Cardiac fibroblast (primary cell): ENCODE measurements at places on chromosomes 11 and 22.
A peak's percentile ranks its signal among the peaks of the same experiment; 100 is the strongest.

GRCh38 chr22:19815823-19816290, 38.8 kb downstream of the GNB1L start:
- no peak for DNase-seq

DNA sequence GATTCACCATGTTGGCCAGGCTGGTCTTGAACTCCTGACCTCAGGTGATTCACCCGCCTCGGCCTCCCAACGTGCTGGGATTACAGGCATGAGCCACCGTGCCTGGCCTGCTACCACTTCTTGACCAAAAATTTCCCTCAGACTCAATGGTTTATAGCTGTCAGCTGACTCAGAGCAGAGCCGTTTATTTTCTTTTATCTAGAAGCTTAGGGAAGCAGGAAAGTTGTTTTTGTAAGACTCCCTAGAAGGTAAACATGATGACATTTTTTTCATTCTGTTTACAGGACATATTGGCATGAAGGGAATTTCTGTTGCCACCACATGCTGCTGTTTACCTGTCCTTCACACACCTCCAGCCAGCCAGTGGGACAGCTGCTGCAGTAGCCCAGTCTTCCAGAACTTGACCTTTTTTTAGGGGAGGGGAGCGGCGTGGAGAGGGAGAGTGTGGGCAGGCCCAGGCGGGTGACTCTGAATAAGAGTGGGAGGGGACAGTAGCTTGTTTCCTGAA, 56.1 kb upstream of the PTPRJ start:
- no peak for DNase-seq

- DNase-seq = peak; percentile 80
Measured at GRCh38 chr11:33207408-33207985, 46.2 kb upstream of the CSTF3 start.

DNA sequence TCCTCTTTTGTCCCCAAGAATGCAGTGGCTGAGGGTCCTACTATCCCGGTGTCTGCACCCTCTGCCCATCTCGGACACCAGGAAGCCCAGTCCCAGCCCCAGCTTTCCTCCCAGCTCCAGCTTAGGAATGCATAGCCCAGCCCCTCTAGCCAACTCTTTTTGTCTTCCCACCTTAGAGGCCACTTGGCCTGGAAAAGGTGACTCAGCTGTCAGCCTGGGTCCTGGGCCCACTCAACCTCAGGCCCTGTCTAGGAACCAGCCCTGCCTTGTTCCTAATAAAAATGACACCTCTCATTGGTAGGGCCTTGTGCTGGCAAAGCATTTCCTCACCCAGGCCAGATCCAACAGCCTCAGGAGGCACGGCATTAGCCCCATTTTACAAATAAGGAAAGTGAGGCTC, 28.2 kb downstream of the PDE2A start:
- no peak for DNase-seq

DNA sequence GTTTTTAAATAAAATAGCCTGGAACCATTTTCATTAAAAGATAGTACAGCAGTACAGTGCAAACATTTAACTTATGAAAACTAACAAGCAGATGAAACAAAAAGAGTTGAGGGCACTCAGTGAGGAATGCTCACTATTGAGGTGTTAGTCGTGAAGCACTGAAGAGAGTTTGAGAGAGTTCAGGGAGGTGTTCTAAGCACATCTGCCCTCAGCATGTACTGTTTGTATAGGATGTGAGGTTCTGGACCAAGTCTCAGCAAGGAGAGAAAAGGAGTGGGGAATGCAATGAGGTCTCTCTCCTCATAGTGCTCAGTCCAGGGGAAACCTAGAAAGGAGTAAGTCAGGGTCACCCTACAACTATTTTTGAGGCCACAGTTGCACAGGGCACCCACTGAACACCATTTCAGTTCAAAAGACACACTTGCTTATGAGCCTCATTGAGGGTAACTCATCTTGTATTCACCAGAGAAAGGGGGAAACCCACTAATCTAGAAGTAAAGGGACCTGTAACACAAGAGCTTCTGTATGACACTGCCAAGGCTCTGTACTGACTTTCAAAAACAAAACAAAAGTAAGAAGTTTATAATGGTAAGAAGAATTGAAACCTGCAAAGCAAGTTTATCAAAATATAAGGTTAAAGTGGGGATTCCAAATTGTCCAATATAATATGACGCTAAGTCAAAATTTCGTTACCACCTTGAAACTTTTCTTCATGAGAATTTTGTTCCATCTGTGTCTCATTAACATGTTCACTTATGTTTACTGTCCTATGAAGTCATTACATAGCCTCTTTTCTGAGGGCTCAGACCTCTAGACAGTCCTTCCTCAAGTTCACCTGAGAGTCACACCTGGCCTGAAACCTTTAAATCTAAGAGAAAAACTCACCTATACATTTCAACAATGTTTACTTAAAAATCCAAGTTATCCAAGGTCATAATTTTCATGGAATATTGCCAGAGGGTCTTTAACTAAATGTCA, 275.3 kb downstream of the ETS1 start:
- DNase-seq = no peak

DNA sequence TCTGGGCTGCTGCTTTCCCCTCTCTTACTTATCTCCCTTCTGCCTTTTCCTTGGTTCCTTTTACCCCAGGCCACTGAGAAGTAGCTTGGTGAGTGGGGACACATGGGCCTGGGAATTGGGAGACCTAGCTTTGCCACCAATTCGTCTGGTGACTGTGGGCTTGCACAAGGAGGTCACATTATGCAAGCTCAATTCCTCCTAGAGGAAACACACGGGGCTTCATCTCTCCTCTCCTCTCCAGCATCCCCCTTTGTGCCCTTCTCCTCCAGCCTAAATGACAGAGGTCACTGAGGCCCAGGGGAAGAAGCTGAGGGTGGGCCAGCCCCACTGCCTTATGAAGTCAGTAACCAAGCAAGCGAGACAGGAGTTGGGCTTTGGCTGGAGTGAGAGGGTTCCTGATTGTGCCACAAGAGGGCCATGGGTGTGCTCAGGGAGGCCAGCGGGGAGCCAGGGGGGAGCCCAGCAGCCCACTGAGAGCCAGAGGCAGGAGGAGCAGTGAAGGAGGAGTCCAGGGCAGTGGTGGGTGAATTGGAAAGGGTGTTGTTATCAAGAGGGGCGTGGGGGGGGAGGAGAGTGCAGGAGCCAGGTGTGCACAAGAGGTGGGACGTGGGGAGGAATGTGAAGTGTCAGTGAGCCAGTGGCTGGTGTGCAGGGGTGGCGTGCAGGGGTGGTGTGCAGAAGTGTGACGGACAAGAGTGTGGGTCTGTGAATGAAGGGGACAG, 2.0 kb downstream of the CLCF1 start:
- peak; percentile 69 for DNase-seq

DNA sequence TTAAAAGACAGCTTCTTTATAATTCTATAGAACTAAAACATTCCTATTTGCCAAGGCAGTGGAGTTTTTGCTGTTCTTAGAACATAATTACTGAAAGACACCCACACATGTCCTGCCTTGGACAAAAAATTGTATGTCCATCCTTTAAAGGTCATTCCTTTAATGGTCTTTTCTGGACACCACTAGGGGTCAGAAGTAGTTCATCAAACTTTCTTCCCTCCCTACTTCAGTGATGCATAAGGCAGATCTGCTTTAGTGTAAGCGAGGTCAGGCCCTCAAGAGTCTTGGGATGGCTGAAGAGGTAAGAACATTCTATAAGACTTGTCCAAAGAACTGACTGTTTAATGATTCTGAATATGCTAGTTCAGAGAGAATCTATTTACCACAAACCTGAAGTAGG, 4.3 kb upstream of the OR51V1 start:
- peak; percentile 85 for DNase-seq

GRCh38 chr22:17827466-17827865, 53.2 kb upstream of the BID start:
- no peak for DNase-seq

DNA sequence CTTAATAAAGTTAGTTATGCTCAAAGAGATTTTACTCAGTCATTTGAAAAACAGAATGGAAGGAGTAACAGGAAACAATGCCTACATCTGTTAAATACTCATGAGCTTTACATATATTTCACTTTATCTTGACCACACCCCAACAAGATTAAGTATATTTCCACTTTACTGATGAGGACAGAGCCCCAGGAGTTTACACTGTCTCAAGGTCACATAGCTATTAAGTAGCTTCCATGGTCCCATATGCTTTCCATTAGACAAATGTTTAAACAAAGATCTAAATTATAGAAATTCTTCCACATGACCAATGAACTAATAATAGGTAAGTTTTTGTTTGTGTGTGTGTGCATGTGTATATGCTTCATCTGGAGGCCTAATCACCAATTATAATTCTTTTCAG, 30.2 kb downstream of the MRTFA start:
- DNase-seq = no peak

- peak; percentile 94 for DNase-seq
Measured at GRCh38 chr11:12232817-12233601, 122.6 kb downstream of the MICAL2 start.

GRCh38 chr22:43310311-43310710, 32.9 kb downstream of the SCUBE1 start:
- DNase-seq = no peak

DNA sequence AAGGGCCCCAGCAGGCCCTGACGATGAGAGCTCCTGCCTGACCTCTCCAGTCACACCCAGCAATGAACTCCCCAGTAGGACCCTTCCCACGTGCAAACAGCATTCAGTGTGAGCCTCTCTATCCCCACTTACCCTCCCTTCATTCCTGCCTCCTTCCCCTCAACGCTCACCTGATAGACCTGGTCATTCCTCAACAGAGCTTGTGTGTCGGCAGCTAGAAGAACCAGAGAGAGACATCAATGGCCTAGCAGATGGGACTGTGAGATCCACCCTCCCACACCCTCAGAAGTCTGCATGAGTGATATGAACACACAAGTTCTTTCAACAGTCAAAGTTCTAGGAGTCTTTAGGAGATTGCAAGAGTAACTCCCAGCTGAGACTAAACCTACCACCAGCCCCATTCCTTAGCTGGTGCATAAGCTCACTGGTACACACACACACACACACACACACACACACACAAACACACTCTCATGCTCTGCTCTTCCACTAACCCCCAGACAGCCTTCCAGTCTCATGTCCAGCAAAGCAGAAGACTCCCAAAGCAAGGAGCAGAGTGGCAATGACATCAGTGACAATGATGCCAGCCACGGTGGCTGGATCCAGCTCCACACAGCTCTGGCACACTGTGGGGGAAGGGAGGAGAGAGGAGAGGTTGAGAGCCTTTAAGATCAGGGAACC, 3.1 kb downstream of the CD3D start:
- no peak for DNase-seq

GRCh38 chr11:57217053-57217452, 20.0 kb downstream of the APLNR start:
- no peak for DNase-seq

- no peak for DNase-seq
Measured at GRCh38 chr11:94652735-94653284, 85.6 kb downstream of the PIWIL4 start.

GRCh38 chr22:43722444-43722843, 89.7 kb downstream of the EFCAB6 start:
- no peak for DNase-seq

DNA sequence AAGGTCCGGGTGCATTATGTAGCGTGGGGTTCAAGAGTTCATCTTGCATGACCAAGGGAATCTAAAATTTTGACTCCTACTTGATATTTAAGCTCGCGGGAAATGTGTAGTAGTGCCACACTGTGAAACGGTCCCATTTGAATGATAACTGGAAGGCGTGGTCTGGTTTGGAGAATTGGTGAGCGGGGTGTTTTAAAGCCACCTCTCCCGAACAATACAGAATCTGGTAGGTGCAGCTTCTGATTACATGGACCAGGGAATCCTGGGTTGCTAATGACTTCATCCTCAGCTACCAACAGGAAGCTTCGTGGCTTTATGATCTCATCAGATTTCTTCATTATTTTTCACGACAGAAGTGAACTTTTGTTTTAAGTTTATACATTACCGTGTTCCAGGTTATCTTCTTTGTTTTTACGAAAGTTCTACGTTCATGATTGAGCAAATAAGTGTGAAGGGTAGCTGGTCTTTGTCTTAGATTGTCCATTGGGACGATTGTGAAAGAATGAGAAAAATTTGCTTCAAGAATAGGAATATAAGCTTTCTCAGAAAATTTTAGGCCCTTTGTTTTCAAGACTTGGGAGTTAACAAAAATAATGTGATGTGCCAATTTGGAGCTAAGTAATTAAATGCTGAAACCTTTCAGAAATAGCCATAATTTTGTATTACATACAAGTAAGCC, 1.7 kb downstream of the QSER1 start:
- peak; percentile 84 for DNase-seq

GRCh38 chr11:40921246-40921645, 538.2 kb downstream of the LRRC4C start:
- DNase-seq = no peak

DNA sequence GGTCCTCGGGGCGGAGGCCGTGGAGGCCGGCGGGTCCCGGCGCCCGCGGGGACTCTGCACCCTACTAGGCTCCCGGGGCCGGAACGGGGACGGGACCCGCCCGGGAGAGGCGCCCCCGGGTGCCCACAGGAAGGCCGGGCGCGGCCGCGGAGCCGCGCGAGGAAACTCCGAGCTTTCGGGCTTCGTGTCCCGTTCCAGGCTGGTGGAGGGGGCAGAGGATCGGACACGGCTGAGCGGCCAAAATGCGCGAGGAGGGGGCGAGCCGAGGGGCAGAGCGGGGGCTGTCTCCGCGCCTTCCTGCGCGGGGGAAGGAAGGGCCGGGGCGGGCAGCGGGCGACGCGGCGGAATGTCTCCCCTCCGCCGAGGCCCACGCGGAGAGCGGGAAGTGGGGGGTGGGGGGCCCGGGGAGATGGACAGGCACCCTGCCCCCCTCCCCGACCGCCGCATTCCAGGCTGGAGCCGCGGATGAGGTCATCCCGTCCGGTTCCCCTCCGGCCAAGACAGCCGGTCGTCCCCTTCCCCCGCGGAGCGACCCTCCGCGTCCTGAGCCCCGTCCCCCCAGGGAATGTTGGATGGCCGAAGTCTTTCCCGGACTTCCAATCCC, 430 bp downstream of the CDC42EP1 start:
- peak; percentile 54 for DNase-seq

DNA sequence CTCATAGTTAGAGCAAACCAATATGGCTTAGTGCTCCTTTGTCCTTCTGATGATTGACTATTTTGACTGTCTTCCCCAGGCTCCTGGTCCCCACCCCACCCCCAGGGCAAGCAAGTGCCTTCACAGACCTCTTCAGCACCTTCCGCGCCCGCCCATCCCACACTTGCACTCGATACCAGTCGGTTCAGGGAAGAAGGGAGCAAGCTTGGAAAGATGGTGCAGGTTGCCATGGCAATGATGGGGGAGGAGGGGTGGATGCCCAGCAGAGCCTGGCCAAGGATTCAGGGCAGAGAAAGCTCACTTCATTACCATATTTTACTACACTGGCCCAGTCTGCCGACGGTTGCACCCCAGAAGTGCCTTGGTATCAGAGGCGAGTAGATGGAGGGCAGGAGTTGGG, 2.2 kb downstream of the TMEM132A start:
- no peak for DNase-seq

- no peak for DNase-seq
Measured at GRCh38 chr11:133692126-133692934, 153.0 kb downstream of the SPATA19 start.

- peak; percentile 5 for DNase-seq
Measured at GRCh38 chr11:23765682-23766252, 731.1 kb upstream of the LUZP2 start.

GRCh38 chr11:74773476-74773875, 24.8 kb downstream of the RNF169 start:
- peak; percentile 12 for DNase-seq

GRCh38 chr11:126385991-126386728, 30.7 kb downstream of the ST3GAL4 start:
- no peak for DNase-seq
